Fibroblast of the conjunctiva (primary cell): ENCODE measurements at places on chromosomes 7 and 10.
A peak's percentile ranks its signal among the peaks of the same experiment; 100 is the strongest.

GRCh38 chr7:155457544-155458110, 302 bp upstream of the EN2 start:
- DNase-seq, result no peak

GRCh38 chr10:71647526-71648253, 71.9 kb downstream of the C10orf105 start:
- no peak for DNase-seq

- no peak for DNase-seq
Measured at GRCh38 chr10:51705774-51706173, 6.4 kb upstream of the CSTF2T start.

DNA sequence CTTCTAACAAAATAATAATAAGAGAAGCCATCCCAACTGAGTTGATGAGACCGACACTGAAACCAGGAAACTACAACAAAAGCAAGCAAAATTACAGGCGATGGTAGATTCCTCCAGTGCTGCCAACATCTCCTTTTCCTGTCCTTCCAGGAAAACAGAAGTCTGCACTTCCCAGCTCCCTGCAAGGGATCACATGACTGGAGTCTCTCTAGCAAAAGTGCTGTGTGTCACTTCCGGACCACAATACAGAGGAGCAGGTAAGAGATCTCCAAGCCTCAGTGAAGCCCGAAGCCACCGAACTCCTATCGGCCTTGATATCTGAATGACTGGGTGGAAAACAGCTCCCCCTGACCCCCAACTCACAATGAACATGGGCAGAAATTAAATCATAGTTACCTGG, 63.2 kb downstream of the SMURF1 start:
- DNase-seq, result no peak

DNA sequence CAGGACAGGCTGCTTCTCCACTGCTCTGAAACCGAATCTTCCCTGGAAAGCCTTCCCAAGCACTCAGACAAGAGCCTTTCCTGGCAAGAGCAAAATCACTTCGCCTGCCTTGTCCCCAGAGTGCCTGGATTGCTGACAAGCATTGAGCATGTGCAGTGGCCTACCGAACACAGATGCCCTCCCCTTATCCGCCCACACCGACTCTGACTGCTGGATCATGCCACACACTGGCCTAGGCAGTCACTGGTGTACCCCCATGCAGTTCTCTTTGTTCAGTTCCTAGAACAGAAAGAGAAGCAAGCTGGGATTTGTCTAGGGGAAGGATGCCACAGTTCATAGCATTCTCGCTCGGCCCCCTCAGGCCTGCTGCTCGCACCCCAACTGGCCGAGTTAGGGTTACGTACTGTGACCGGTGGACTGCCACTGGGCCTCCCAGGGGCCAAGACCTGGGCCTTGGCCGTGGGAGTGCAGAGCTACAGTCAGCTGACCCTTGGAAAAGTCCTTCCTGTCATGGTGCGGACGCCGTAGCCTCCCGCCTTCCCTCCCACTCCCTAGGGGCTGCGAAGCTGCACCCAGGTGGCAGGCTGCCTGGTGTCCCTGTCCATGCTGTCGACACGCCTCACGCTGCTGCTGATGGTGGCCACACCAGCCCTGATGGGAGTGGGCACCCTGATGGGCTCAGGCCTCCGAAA, 6.9 kb downstream of the ABCB8 start:
- DNase-seq, result no peak

GRCh38 chr10:104031631-104032030, 54.0 kb downstream of the COL17A1 start:
- DNase-seq, result no peak

DNA sequence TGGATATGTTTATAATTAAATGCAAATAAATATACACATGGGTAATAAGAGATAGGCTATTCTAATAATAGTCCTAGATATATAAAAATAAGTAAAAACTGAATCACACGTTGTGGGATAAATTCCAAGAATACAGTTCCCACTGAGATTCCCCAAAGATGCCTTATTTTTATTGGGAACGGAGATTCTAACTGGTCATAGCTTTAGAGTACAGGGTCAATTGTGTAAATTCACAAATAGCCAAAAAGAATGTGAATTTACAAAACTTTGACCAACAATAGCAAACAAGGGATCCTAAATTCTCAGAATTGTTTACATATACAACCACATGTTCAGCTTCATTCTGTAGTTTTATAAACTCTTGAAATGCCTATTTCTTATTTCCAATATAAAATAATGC, 65.0 kb downstream of the VSTM4 start:
- no peak for DNase-seq

GRCh38 chr10:62095181-62096122, 173.2 kb downstream of the RTKN2 start:
- peak; percentile 91 for DNase-seq

DNA sequence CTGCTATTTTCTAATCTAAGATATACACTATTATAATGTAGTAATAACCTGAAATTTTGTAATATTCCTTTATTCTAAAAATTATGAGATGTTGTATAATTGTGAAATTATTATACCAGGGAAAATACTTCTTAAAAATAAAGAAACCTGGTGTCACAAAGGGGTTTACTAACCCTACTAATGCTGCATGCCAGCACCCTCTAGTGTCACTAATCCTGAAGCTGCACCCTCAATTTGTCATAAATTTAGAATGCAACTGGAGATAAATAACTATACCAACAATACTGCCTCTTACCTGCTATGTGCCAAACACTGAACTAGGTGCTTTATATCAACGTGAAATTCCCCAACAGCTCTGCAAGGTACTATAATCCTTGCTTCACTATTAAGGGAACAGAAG, 30.8 kb downstream of the TM9SF3 start:
- no peak for DNase-seq

GRCh38 chr7:112929421-112929820, 139.2 kb upstream of the TMEM168 start:
- DNase-seq, result no peak

DNA sequence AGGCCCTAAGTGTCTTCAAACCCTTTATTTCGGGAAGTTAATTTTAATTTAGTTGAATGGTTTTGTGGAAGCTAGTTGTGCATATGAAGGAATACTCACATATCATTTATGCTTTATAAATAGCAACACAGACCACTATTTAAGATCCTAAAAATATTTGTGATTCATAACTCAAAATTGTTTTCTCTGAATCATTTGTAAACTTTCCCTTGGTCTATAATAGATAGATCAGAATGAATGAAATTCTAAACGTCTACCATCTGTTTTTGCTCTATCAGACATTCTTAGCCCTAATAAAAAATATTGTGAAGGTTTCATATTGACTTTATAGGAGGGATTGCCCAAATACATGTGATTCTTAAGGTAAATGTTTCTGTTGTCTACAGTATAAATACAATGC, 43.5 kb downstream of the LOXL4 start:
- DNase-seq, result no peak

GRCh38 chr10:6384847-6385246, 182.1 kb downstream of the PFKFB3 start:
- DNase-seq, result no peak
